NCI-H748 treated with DMSO at 0.1 percent for 48 hours (cell line): ENCODE measurements at places on chromosomes 11 and 22.

DNA sequence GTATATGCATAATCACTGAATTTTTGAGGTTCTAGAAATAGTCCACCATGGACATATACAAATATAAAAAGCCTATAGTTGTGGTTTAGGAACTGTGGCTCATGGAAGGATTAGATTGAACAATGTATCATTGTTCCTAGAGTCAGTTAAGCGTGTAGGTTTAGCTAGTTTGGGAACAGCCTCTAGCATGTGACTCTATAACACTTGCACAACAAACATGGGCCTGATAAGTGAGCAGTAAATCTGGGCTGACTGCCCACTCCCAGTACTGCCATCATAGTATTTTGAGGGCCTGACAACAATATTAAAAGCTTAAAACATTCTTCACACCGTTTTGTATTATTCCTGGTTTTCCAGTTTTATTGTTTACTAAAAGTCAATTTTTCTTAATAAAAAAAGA, 47.0 kb downstream of the YAP1 start:
- DNase-seq, result no peak

DNA sequence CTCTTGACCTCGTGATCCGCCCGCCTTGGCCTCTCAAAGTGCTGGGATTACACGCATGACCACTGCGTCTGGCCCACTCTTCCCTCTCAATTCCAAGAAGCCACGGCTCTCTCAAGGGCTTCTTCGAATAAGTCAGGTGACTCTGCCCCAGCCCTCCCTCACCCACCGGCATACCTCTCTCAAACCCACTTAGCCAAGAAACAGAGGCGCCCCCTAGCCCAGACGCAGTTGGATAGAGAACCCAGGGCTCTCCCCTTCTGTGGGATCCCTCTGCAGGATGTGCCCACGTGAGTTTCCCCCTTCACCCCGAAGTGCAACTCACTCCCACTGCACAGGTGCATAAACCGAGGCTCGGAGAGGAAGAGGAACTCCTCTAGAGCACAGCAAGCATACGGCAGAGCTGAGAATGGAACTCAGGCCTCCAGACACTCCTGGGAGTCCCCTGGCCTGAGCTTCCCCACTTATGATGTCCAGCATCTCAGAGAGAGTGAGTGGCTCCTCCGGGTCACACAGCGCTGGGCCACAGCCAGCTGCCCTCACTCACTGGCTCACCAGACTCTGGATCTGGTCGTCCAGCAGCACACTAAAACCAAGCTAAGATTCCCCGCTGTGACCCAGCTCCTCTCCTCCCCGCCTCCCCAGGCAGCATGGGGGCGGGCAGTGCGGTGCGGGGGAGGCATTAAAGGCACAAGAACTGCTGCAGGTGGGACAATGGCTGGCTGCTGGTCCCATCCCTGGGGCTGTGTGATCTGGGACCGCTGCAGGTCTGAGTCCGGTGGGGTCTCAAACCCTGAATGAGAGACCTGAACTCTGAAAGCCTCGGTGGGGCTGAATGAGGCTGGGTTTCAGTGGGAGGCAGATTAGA, 16.8 kb upstream of the RGL4 start:
- no peak for DNase-seq

- DNase-seq, result no peak
These were observed 9.0 kb downstream of the SYT7 start for GRCh38 chr11:61571869-61572268.

DNA sequence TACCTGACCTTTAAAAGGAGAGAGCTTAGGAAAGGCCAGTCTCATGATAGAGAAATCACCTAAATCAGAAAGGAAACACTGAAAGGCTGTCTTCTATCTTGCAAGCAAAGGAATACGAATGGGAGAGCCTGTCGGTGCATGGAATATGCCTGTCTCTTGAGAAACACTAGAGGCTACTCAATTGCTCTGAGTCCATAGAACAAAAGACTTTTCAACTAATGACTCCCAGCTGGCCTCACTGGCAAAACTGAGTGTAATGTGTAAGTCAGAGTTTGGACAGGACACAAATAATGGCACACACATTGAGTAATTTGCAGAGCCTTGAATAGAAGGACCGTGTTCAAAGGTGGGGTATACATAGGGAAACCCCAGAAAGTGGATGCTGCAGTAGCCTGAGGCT, 171.0 kb upstream of the ARHGAP20 start:
- no peak for DNase-seq

DNA sequence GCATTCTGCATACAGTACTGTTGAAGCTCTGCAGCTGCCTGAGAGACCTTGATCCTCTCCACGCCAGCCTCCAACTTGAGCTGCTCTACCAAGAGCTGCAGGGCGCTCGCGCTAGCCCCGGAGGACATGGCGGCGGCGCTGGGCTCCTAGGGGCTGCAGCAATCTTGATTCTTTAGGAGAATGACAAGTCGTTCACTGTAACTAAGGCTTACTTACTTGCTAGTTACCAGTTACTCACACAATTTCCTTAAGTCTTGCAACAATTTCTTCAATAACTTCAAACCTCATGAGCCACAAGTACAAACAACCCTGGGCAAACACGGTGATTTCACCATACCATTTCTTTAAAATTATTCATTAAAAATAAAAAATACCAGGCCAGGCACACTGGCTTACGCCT, 21.9 kb downstream of the SBF2 start:
- DNase-seq, result no peak

GRCh38 chr11:96464700-96465307, 75.0 kb downstream of the JRKL start:
- DNase-seq, result peak; percentile 83

- no peak for DNase-seq
These were observed 325.1 kb upstream of the MPPED2 start for GRCh38 chr11:30911247-30911646.

GRCh38 chr11:69909561-69910518, 90.6 kb upstream of the FGF3 start:
- DNase-seq, result no peak

- no peak for DNase-seq
These were observed 142.4 kb downstream of the APIP start for GRCh38 chr11:34773826-34774225.
